Left lobe of liver (tissue), 2 donors: ENCODE measurements at places on chromosomes 2 and 18.

DNA sequence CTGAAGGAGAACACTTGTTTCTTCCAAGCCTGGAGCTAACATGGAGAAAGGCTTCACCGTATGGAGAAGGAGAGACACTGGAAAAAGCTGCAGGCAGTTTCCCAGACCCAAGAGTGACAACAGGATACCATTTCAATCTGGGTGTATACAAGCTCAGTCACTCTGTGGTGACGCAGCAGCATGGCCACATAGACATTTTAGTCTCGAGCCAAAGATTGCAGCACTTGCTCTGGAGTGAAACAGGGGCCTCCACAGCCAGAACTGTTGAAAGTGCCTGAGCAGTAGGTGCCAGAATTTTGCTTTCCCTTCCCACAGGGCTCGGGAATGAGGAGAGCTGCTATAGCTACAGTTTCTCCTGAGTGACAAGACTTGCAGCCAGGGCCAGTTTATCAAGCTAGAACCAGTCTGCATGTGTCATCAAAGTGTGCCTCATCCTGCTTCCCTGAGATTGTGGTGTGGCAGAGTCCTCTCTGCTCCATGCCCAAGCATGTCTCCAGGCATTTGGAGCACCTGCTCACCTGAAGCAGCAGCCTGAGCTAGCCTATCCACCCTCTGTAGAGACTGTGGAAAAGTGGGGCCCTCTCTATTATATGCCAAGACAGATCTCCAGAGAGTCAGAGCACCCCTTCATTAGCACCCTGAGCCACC lies 234.6 kb upstream of the CDH19 start:
- DNase-seq: no peak

DNA sequence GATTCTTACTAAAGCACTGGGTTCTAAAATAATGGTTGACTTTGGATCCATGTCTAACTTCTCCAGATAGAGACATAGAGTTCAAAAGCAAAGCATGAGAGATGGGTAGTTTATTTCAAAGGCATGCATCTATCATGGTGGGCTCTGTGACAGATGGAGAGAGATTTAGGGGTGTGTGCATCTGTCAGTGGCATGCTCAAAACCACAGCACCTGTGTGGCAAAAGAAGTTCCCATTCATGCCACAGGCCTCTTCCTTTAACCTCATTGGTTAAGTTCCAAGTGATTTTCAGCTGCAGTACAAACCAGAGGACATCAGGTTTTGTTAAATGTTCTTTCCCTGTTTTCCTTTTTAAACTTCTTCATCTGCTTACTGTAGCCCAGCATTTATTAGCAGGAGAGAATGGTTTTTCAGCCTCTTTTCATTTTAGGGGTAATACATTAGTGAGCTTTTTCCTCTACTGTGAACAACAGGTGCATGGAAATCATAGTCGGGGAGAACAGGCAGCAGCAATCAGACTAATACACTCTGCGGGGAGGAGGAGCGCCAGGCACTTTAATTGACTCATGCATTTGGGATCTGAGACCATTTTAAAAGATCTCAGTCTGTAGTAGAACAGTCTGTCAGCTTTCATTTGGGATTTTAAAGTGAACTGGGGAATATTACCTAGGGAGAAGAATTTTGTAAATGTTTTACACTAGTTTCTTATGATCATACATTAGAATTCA lies 52.4 kb upstream of the UPP2 start:
- no peak for DNase-seq

GRCh38 chr2:23377771-23378170 lies 7.2 kb upstream of the KLHL29 start:
- DNase-seq: no peak

- no peak for DNase-seq
These were observed 297.7 kb downstream of the MTX2 start for GRCh38 chr2:176566961-176567360.

DNA sequence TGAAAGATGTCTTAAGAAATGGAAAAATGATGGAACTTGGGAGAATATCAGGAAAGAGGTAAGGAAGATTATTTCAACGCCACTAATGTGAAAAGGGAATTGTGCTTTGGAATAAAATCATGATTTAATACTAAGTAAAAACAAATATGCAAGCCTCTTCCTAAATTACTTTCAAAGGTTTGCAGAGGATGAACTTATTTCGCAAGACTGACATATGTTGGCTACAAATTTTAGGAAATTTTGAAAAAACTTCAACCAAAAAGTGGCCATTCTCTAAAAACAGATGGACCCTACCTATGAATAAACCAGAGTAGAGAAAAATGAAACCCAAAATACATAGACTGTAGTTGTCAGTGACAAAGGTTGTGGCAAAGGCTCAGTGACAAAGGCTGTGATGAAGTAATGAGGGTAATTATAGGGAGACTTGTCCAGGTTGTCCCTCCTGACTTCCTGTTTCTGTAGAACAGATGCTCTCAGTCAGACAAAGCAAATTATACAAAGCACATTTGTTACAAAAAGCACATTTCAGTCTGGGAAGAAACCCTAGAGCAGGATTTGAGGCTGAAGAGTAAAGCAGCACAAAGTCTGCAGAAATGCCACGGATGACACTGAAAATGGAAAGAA lies 39.5 kb downstream of the SFT2D3 start:
- DNase-seq: no peak

DNA sequence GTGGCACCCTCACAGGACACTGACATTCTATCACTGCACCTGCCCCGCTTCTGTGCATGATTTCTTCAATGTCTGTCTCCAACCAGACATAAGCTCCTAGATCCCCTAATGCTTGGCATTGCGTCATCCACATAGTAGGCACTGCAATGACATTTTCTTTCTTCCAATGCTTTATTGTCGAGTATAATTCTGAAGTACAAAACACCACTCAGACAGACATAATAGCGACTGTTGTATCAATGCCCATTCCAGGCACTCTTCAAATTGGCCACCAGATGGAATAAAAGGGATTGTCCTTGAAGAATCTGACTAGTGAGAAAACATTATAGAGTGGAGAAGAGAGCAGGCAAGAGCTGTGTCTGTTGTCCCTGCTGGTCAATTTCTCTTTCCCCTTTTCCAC lies 89.0 kb downstream of the LPIN1 start:
- DNase-seq: no peak

DNA sequence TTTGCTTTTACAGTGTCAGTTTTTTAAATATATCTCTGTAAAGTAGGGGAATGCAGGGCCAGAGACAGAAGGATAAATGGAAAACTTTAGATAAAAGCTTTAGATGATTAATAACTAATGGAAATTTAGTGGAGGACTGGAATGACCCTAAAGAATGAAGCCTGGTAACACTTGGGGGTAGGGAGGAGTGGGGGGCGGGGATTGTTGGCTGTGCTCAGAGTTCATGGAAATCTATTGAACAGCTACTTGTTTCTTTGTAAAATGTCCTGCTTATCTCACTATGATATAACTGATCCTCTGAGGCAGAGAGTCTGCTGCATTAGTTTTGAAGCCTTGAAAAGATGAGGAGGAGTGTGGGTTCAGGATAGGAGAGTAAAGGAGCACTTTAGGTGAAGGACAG lies 90.5 kb downstream of the TMEM185B start:
- no peak for DNase-seq

DNA sequence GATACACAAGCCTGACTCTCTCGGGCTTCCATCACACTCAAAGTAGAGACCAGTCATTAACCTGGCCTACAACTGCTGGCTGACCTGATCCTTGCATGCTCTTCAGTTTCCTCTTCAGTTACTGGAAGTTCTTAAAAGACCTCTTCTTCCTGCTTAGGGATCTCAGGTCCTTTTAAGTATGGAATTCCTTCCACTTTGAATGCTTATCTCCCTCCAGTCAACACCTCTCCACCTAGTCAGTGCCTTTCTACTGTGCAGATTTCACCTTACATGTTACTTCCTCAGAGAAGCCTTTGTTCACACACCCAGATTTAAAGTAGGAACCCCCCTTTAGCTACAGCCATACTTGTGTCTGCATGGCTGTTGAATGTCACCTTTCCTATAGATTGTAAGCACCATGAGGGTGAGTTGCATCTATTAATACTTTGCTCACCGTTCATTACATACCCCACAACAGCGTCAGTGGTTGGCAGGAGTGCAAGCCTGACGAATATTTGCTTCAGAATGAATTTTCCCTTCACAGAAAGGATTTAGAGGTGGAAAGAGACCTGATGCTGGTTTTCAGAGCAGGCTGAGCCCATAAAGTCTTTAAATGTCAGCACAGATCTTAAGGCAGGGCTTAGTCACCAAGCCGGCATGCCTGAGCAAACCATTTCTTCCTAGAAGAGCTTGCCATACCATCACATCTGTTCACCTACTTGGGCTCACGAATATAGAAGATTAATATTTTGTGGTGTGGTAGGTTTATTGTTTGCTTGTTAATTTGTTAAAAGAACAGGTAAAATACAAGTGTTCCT lies 90.1 kb downstream of the ACVR1 start:
- no peak for DNase-seq

DNA sequence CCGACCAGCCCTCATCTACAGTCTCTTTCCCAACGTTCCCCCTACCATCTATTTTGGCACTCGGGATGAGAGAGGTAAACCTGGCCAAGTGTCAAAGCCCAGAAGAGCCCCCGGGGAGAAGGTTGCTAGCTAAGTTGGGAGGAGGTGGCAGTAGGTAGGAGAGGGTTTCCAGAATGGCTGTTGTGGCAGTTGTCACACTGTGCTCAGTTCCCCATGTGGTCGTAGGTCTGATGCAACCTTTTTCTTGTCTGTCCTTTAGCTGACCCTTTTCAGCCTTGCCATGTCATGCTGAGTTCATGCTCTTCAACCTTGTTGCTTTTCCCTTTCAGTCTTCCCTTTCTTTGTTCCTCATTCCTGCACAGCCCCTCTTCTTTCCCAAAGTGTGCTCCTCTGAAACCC lies 34.5 kb downstream of the TTLL4 start:
- DNase-seq: no peak

GRCh38 chr18:70653671-70654070 lies 364.8 kb downstream of the SOCS6 start:
- no peak for DNase-seq

DNA sequence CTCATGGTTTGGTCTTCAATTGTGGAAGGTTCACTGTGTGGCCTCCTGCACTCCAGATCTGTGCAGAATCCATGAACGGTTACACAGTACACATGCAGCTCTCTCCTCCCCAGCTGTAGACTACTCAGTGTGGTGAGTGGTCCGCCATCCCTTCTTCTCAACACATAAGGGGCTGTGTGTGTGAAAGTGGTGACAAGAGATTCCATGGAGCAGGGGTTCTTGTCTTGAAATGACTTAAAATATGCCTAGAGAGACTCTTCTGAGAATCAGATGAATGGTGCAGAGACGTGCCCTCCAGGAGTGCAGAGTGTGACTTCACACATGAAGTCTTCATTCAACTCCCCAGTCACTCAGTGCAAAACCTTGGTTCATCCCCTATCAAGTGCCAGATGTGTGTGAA lies 151.0 kb upstream of the COPS8 start:
- no peak for DNase-seq

- DNase-seq: no peak
These were observed 198.8 kb upstream of the TCF4 start for GRCh38 chr18:55786651-55787272.

GRCh38 chr2:69449906-69450305 lies 12.7 kb upstream of the NFU1 start:
- no peak for DNase-seq

DNA sequence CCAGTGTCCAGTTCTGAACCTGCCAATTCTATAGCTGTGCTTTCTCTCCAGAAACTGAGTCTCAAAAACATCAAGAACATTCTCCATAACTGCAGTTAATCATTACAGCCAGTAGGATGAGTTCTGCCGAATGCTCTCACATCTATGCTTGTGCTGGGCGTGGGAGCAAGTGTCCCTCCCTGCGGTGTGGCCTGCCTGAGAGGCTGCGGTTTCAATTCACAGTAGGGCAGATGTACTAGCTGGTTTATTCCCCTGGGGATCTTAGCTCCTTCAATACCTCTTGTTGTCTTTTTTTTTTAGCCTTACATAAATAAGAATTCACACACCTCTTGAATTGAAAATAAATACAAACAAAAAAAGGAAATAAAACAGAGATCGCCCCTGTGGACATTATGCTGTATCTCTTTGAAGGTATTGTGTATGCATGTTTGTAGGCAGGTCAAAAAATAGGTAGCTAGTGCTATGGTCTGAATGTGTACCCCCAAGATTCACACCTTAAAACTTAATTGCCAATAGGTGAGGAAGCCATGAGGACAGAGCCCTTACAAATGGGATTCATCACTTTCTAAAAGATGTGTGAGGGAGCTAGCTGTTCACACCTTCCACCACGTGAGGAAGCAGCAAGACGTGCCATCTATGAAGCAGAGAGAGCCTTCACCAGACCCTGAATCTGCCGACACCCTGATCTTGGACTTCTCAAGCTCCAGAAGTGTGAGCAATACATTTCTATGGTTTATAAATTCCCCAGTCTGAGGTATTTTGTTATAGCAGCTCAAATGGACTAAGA lies 74.3 kb downstream of the BCL2L11 start:
- no peak for DNase-seq

DNA sequence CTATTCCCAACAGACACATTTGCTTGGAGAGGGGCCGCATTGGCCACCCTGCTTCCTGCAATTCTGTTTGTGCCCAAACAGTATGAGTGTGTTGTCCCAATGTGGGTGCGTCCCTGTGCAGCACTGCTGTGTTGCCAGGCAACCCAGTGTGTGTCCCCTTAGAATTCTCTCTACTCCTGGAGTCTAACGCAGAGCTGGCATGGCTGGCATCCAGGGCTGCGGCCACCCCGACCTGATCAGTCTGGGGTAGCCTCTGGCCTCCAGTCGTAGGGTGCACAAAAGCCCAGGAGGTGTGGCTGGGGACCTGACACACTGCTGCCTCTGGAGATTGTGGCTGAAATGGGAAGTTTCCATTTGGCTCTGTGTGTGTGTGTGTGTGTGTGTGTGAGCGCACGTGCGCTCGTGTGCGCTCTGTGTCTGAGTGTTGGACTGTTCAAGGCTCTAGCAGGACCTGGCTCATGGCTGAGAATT lies 48.0 kb downstream of the TEX44 start:
- no peak for DNase-seq

GRCh38 chr2:60569680-60570111 lies 16.2 kb upstream of the BCL11A start:
- DNase-seq: no peak

DNA sequence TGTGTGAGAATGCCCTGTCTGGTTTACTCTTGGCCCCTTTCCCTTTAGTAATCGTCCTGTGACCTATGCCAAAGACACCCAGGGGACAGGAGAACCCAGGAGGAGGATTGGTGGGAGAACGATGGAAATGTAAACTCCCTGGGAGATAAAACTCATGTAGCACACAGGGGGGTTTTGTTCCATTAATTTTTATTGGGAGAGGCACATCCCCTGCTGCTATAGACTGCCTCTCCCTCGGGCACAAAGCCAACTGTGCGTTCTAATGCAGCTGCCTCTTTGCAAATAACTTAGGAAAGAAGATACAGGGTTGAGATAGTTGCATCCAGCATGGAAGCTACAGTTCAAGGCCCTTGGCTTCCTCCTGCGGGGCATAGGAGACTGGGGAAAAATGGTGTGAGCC lies 489.6 kb downstream of the SLC4A3 start:
- DNase-seq: no peak

GRCh38 chr2:134023854-134024253 lies 230.0 kb upstream of the MGAT5 start:
- DNase-seq: no peak

DNA sequence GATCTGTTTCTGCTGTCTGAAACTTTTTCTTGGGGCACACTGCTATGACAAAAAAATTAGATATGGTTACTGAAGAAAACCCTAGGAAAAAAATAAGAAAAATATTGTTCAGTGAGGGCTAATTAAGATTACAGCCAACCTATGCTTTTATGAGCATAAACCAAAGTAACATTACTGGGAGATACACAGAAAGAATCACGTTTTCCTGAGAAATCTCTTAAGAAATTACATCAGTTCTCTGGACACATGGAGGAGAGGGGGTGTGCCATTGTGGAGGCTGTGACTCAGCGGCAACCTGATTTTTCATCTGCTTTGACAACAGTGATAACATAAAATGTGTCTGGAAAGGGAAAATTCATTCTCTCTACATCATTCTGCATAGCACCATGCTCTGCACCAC lies 13.4 kb upstream of the NMI start:
- no peak for DNase-seq
